ENCODE measurements at places on chromosomes 12 and 14.

DNA sequence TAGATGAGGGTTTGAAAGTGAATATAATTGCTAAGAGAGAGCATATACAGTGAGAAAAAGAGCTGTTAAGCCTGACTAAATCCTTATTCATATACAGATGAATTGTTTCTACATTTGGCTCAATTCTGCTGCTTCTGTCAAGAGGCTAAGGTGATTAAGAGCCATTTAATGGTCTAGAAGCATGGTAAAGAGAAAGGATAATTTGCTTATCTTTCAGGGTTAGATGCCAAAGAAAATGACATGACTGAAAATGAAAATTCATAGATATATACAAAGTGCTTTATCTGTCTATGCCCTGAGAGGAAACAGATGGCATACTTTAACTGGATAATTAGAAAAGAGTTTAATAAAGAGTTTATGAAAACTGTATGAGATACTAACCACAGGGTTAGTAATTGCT lies 834.9 kb downstream of the SLC6A15 start:
- DNase-seq = no peak

- DNase-seq = no peak
These were observed 436.1 kb downstream of the TMEM132D start for GRCh38 chr12:129467726-129468125.

DNA sequence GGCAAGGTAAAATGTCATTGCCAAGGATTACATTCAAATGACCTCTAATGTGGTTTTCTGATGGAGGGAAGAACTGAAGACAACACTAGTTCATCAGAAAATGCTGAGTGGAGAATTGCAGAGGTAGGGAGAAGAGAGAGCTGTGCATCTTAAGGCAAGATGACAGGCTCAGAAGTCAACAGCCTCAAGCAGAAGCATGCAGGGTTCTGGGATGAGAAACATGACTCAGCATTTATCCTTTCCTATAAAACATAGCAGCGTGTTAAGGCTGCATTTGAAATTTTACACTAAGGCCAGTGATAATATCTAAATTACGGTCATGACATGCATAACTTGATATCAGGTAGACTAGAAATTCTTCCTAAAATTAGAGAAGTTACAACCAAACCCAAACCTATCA lies 53.7 kb upstream of the DYRK2 start:
- DNase-seq = no peak

DNA sequence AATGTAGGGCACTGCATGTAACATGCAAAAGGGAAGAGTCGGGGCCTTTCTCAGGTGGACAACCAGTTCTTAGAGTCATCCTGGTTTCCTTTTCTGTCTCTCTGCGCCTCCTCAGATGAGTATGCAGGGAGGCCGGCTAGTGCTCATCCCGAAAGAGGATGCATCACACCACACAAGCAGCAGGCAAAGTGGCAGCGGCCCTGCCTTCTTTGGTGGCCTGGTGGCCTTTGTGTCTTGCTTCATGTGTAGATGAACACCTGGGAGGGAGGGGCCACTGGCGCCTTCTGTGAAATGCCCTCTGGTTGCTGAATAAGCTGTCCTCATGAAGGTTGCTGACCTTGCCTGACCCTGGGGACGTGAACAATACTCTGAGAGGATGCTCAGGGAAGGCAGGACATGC lies 18.0 kb downstream of the SLC24A4 start:
- DNase-seq = no peak

- DNase-seq = no peak
These were observed 202.6 kb upstream of the AVPR1A start for GRCh38 chr12:63353559-63353958.

- DNase-seq = no peak
These were observed 216 bp downstream of the IKBIP start for GRCh38 chr12:98644433-98644711.

DNA sequence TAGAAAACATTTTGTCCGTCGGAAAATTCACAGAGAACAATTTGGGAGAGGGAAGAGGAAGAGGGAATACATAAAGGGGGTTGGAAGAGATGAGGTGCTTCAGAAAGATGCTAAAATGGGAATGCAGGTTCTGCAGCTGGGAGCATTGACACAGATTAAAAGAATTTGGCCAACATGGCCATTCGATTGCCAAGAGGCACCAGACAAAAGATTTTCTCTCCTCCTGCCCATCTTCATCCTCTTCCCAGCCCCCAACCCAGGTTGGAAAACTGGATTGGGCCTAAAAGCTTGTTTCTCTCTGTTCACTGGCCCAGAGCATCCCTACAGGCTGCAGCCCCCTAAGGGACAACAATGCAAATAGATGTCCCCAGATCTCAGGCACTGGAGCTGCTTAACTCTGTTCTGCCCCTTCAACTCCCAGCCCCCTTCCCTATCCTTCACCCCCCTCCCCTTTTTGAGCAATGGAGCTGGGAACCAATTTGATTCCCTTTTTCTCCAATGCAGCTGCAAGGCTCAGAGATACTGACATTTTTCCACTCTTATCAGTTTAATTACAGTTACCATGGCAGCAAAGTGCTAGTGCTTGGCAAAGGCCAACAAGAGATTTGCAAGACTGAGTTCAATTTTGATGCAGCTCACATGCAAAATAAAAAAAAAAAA lies 1.9 kb downstream of the LMO3 start:
- DNase-seq = peak; percentile 75

DNA sequence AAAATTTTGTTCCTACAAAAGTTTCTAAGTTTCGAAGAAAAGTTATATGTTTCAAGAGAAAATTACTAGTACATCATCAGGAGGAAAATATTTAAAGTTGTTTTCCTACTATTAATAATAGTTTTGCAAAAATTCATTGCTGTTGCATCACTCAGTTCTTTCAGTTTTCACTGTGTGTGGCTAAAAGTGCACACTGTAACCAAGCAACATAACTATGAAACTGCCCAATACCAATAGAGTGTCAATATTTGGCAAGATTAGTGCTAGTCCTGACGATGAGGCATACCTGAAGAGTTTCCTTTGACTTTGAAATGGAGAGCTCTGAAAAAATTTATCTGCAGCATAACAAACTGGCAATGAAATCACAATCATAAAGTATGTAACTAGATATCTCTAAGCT lies 194.3 kb downstream of the CPNE8 start:
- no peak for DNase-seq

DNA sequence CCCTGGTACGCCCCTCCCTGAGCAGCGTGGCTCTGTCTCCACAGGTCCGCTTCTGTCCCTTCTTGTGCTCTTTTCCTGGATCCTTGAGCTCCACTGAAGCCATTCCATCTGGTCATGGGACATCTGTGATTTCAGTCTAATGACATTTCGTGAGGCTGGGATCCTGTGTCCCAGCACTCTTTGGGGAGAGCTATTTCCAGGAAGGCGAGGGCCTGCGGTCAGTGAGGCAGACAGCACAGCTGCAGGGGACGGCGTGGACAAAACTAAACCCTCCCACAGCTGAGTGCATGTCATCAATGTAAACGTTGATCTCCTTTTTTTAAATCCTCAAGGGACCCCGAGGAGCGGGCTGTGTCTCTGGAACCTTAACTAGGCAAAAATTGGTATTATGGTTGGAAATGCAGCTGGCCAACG lies 127.7 kb downstream of the DACT1 start:
- no peak for DNase-seq

- DNase-seq = no peak
These were observed 106.6 kb upstream of the NOS1 start for GRCh38 chr12:117468016-117468415.

DNA sequence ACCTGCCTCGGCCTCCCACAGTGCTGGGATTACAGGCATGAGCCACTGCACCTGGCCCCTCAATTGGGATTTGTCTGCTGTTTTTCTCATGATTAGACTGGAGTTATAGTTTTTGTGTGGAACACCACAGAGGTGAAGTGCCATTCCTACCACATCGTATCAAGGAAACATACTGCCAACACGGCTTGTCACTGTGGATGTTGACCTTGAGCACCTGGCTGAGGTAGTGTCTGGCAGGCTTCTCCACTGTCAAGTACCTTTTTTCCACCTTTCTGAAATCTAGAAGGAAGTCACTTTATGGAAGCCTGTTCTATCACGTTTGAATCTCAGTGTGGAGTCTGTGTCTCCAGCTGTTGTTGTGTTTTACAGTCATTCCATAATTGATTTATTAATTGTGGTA lies 21.4 kb upstream of the SEL1L start:
- no peak for DNase-seq

DNA sequence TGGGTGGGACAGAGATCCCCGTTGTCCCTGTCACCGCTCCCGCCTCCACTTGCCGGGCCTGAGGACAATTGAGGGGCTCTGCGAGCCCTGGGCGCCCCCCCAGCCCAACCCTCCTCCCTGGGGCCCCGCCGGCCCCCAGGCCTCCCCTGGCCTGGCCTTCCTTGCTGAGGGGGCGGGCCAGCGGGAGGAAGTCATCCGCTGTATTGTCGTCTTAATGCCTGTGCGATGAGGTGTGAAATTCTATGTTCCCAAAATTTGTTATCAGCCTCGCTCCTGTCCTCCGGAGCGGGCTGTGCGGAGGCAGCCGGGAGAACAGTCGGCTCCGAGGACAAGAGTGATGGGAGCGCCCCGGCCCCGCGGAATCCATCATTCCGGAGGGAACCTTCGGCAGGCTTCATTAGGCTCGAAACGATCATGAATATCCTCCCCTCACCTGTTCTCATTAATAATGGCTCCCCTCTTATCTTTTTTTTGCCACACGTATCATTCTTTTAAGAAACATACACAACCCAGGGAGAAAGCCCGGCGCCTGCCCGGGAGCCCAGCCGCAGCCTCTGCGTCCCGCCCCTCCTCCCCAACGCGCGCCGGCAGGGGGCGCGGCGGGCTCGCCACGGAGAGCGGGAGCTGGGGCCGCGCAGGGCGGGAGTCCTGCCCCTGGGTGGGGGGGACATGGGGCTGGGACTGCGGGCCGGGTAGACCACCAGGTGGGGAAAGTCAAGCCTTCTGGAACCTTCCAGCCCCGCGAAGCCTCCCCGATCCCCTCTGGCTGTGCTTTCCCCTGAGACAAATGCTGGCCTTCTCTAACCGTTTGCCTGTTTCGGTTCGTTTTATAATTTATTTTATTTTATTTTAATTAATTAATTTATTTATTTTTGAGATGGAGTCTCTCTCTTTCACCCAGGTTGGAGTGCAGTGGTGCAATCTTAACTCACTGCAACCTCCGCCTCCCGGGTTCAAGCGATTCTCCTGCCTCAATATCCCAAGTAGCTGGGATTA lies 17.1 kb upstream of the DLK1 start:
- no peak for DNase-seq

DNA sequence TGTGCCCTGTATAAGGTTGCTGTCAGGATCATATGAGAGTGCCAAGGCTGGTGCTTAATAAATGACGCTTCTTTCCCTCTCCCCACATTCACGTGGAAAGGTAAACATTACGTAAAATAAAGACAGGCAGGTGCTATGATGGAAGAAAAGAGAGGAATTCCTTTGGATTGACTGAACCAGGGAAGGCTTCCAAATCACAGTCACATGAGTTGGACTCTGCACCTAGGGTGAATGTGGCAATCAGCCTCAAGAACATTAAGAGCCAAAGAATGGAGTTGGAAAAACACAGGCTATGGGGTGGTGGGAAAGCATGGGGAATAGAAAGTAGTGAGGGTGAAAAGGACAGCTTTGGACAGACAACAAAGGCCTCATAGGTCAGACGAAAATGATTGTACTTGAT lies 473.1 kb downstream of the VRK1 start:
- DNase-seq = no peak

GRCh38 chr14:72165229-72165698 lies 233.0 kb downstream of the RGS6 start:
- no peak for DNase-seq

DNA sequence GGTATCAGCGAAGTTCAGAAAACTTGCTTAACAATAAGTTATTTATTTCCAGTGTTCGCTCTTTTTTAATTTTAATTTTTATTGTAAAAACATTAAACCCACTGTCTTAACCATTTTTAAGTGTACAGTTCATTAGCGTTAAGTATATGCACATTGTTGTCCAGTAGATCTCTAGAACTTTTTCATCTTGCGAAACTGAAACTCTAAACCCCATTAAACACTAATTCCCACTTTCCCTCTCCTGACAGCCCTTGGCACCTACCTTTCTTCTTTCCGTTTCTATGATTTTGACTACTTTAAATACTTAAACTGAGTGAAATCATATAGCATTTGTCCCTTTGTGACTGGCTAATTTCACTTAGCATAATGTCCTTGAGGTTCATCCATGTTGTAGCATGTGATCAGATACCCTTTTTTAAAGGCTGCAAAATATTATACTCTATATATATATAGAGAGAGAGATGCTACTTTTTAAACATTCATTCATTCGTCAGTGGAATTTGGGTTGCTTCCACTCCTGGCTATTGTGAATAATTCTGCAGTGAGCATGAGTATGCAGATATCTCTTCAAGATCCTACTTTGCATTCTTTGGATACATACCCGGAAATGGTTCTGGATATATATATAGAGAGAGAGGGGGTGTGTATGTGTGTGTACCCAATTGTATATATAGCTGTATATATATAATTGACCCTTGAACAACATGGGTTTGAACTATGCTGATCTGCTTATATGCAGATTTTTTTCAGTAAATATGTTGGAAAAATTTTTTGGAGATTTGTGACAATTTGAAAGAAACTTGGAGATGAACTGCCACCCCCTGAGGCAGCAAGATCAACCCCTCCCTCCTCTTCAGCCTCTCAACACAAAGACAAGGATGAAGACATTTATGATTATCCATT lies 74.7 kb upstream of the EVL start:
- DNase-seq = no peak

GRCh38 chr12:117874842-117875434 lies 93.9 kb downstream of the KSR2 start:
- no peak for DNase-seq

GRCh38 chr12:51323966-51324895 lies at the start of gene BIN2:
Gene BIN2, minus strand, starts transcription at chr12:51324174. Its CDS starts 72 bp downstream, at chr12:51324102.
- no peak for DNase-seq

DNA sequence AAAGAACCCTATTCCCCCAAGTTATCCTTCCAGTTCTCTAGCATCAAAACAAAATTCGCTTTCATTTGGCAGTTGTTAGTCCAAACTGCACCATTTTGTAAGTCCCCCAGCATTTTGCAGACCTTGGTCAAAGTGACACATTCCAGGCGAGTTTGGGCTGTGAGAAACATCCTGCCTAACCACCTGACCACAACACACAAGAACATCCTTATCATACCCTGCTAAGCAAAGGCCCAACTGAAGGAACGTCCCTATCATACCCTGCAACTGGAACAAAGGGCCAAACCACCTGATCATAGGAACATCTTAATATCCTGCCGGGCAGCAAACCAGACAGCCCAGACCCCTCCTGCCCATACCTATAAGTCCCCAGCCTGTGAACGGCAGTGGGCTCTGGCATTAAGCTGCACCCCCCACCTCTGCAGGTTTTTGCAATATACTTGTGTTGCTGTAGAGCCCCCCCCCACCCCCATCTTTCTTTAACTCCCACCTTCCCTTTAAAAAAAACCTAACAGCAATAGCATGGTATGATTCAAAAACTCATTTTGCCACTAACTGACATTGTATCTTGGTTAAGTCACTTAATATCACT lies 2.7 kb downstream of the PCNX4 start:
- no peak for DNase-seq

DNA sequence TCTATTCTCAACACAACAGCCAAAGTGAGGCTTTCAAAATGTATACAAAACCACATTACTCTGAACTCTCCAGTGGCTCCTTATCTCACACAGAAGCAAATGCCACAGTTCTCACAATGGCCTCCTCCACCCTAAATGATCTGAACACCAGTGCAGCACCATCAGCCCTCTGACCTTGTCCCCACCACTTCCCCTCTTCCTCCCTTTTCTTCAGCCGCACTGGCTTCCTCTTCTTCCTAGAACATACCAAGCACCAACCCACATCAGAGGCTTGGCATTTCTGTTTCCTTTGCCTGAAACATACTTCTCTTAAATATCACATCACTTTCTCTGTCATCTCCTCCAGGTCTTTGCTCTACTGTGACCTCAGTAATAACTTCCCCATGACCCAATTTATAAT lies 66.3 kb downstream of the GPR135 start:
- DNase-seq = no peak

Measured in NCI-H2081 treated with DMSO at 0.1 percent for 48 hours (cell line).